Smooth muscle cell of the brain vasculature (primary cell): ENCODE measurements at places on chromosomes 6 and 20.

- no peak for DNase-seq
These were observed 86.4 kb upstream of the CLDN20 start for GRCh38 chr6:155177363-155177961.

DNA sequence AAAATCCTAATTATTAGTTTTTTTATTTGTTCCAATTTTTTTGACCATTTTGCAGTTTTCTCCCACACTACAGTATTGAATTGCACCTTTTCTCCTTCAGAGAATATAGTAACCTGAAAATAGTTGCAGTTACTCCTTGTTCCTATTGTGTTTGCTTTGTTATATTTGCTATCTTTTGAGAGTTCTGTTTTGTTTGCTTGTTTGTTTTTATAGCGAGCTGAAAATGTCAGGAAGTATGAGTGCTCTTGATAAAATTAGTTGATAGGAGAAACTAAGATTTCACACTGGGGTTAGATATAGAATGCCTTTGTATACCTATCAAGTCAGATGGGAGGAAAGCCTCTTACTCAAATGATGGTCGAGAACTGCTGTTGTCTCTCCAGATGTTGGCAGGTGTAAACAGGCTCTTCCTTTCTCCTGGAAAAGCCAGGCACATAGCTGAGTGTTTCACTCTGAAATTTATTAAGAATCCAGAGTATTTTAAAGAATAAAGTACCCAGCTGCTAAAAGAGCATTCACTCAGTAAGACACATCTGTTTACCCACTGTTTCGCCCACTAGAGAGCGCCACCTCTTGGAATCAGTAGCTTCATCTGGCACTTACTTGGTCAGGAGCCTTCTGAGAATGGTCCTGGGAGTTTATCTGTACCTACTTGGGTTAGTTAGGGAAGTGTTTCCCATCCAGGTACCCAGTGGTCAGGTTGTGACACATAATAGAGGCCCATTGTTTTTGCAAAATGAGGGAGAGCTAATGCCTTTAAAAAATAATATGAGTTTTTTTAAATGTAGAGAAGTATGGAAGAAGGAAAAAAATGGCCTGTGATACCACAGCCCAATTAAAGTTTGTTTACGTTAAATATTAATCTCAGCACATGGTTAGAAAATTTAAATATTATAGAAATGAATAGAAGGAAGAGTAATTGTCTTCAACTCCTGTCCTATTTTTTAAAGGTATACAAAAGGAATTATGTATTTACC, 11.2 kb downstream of the NT5DC1 start:
- no peak for DNase-seq

DNA sequence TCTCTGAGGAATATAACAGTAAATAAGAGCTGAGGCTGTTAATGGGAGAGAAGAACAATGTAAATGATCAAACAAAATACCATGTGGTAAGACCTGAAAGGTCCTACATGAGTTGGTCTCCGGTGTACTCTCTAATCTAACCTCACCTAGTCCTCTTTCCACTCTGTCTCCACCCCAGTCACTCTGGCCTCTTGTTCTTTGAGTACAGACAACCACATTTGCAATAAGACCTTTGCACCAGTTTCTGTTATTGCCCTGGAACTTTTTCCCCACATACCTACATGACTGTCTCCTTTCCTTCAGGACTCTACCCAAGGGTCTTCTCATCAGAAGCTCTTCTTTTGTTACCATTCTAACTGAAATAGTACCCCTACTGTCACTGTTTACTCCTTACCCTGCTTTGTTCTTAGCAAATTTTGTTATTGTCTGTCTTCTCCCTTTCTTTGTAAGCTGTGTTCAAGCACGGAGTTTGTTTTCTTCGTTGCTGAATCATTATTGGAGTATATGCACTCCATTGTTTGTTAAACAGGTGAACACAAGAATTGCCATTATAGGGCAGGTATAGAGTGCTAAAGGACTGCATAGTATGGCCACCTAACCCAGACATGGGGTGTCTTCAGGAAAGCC, 37.3 kb downstream of the MAPK14 start:
- DNase-seq: no peak

GRCh38 chr6:12068899-12069557, 56.9 kb downstream of the HIVEP1 start:
- no peak for DNase-seq

- no peak for DNase-seq
These were observed 83.9 kb upstream of the DUSP22 start for GRCh38 chr6:208364-208763.

DNA sequence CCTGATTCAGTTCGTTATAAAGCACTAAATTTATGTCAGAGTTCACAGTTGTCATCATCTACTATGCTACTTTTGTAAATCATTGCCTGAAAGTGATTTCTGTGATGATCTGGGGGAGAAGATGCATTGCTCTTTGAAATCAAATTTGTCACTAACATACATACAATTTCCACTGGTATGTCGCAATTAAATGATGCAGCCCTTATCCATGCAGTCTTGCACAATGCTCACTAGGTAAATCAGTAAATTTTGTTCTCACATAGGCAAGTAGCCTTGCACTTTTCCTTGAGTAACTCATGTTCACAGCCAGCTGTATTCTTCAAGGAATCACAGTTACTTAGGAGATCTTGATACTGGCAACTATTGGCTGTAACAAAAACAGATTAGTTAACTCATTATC, 20.8 kb downstream of the CRISP2 start:
- DNase-seq: no peak

- no peak for DNase-seq
These were observed 192.0 kb downstream of the PREX1 start for GRCh38 chr20:48635791-48636267.

GRCh38 chr6:41371461-41371991, 36.1 kb downstream of the NCR2 start:
- no peak for DNase-seq

- DNase-seq: no peak
These were observed 20.0 kb downstream of the IRF4 start for GRCh38 chr6:411402-412145.

GRCh38 chr6:40695750-40696415, 108.7 kb upstream of the LRFN2 start:
- DNase-seq: no peak

DNA sequence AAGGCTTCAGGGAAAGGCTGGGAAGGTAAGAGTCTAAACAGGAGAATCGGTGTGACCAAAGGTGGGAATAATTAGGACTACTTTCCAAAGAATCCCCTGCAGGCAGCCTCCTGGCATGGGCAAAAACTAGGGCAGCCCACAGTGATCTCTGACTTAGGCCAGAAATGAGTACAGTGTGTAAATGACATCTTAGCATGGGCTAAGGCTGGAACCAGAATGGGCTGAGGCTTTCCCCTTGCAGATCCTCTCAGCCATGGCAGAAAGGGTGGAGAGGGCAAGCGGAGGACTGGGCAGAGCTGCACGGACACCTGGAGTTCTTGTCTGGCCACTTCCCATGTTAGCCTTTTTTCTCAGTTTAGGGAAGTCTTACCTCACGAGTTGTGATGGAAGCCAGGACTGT, 69.9 kb upstream of the FOXQ1 start:
- DNase-seq: no peak

GRCh38 chr20:1427457-1428054, 34.7 kb upstream of the FKBP1A start:
- DNase-seq: peak; percentile 71

- DNase-seq: no peak
These were observed 4.1 kb downstream of the HLA-C start for GRCh38 chr6:31267651-31268368.

- DNase-seq: no peak
These were observed 13.0 kb upstream of the SNHG17 start for GRCh38 chr20:38447931-38448675.

DNA sequence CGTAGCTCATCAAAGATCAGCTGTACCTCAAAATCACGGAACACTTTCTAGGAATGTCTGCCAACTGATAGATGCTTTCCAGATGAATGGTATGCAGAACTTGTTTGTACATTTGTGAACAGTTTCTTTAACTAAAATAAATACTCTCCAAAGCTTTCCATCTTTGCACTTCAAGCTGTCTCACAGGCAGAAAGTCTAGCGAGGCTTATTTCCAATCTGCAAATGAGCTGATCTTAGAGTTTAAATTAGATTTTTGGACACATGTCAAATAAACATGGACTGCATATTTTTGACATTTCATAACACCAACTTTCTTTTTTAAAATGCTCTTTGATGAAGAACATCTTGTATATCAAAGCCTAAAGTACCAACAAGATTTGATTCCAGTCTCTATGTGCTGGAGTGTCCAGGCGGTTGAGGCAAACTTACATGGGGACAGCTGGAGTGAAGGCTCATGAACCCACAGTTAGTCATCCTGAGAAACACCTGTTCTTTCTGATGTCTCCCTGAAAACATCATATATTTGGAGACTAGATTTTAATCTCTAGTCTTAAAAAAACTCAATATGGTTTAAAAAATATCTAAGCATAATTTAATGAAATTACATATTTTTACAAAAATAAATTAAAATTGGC, 268.6 kb upstream of the AGPAT4 start:
- no peak for DNase-seq

GRCh38 chr6:154039231-154039842, at the start of gene OPRM1:
TSS of gene OPRM1 (plus strand) at chr6:154039240. CDS start at chr6:154039545, 305 bp downstream.
- no peak for DNase-seq

GRCh38 chr20:2817341-2817726, 1.2 kb downstream of the TMEM239 start:
- no peak for DNase-seq
